NCI-H1048 (cell line): ENCODE measurements at places on chromosomes 4 and X.
A peak's percentile ranks its signal among the peaks of the same experiment; 100 is the strongest.

DNA sequence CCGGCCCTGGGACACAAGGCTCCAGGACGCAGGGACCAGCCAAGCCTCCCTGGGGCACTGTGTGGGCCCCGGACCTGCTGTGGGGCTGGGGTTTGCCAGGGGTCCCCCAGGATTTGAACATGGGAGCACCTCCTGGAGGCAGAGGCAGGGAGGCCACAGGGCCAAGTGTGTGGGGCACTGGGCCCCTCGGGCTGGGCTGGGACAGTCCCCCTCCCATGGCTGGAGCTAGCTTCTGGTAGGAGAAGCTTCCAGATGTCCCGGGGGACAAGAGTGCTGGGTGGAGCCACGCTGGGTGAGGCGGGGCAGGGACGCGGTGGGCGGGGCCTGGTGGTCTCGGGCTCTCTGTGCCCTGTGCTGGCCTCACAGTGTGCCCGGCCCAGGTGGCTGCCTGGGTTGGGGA lies 18.6 kb downstream of the FGFRL1 start:
- DNase-seq: no peak

DNA sequence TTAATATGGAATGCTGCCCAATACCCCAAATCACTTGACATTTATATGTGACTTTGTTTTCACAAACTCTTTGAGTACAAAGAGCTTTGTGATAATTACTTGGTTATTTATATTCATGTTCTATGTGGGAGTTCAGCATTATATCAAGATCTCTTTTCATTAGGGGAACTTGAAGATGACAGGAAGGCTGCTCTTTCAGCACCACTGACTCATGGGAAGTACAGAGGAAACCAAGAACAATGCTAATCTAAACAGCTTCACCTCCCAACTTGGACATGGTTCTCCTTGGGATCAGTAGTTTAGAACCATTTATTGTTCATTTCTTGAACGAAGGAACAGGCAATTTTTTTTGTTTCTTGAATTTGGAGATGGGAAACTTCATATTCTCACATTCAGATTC lies 184.0 kb upstream of the AFF2 start:
- no peak for DNase-seq

DNA sequence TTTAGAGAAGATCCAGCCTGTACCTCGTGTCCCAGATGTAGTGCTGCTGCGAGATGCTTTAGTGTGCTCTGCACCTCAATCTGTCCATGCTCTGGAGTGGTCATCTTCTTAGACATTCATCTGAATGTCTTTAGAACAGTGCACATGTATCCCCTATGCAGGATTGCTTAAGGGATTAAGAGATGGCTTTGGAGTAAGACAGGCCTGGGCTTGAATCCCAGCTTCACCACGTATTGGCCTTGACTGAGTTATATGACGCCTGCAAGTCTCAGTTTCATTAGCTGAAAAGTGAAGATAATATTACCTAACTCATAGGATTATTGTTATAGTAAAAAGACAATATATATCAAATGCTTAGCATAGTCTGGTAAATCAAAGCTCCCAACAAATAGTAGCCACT lies 98.3 kb downstream of the NFKB1 start:
- DNase-seq: no peak

DNA sequence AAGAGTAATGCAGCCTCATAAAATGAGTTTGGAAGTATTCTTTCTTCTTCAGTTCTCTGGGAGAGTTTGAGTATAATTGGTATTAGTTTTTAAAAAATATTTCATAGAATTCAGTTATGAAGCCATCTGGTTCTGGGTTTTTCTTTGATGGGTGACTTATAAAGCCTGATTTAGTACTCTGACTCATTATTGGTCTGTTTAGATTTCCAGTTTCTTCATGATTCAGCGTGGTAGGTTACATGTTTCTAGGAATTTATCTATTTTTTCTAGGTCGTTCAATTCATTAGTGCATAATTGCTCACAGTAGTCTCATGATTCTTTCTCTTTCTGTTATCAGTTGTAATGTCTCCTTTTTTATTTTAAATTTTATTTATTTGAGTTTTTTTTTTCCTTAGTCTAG lies 111.2 kb downstream of the CEP44 start:
- no peak for DNase-seq

- peak; percentile 60 for DNase-seq
These were observed 31.5 kb upstream of the NUP54 start for GRCh38 chr4:76179398-76180318.

DNA sequence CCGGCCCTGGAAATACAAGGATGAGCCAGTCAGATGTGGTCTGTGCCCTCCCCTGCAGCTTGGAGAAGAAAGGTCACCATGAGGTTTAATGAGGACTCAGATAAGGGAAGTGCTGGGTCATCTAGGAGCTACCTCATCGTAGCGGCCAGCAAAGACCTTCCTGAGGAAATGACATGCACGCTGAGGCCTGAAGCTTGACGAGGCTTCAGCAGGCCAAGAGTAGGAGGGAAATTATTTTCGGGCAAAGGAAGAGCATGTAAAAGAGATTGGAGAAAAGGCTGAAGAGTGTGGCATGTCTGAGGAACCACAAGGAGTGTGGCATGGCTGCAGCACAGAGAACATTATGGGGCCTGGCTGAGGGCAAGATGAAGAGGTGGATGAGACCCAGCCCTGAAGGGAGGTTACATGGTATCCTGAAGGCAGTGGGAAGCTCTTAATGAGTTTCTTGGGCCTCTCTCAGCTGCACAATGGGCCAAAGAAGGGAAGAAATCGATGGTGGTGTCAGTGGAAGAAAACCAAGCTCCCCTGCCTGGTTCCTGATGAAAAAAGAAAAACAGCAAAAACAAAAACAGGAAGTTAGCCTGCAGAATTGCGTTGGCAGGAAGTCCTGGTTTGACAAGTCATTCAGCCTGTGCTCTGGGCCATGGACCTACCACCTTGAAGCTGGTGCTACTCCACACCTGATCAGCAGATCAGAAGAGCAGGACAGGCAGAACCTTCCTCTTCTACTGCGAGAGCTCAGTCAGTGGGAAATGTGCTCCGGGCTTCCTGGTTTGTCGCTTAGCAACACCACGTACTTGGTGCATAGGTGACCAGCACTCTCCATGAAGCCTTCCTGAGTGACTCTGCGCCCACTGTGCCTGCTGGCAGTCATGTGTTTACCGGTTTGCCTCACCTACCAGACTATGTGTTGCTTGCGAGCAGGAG lies 134.5 kb upstream of the KLF3 start:
- DNase-seq: no peak

- no peak for DNase-seq
These were observed 20.0 kb downstream of the CHRNA9 start for GRCh38 chr4:40355131-40355530.

- no peak for DNase-seq
These were observed 2.7 kb downstream of the SLC38A5 start for GRCh38 chrX:48467281-48467761.

DNA sequence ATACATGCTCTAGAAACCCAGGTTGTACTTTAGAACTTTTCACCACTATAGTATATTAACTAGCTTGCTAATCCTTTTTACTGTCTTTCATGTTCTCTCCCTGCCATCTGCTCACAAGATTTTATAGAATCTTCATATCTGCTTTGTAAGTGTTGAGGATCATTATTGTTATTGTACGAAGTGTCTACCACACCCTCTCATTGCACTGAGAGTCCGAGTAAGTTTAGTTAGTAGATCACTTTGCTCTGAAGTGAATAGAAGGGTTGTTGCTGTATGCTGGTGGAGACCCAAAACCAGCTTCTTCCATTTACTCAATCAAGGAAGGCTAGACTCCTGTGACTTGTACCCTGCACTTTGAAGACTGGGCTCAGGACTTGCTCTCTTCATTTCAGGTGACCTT lies 17.1 kb downstream of the GAB1 start:
- DNase-seq: no peak

DNA sequence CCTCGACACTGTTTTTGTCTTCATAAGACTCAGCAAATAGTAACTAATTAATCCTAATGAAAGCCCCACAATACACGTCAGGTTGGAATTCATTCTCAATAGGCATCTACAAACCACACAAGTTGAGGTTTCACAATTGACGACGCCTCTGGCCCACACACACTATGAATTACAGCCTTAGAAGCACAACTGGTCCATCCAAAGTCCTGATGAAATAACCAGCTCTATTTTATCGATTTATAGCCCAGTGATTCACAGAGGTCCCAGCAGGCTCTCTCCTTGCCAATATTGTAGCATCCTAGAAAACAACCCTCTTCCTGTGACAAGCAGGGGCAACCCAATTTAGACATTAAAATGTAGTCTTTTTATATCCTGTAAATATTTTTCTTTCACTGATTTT lies 112.1 kb downstream of the NR3C2 start:
- DNase-seq: no peak

DNA sequence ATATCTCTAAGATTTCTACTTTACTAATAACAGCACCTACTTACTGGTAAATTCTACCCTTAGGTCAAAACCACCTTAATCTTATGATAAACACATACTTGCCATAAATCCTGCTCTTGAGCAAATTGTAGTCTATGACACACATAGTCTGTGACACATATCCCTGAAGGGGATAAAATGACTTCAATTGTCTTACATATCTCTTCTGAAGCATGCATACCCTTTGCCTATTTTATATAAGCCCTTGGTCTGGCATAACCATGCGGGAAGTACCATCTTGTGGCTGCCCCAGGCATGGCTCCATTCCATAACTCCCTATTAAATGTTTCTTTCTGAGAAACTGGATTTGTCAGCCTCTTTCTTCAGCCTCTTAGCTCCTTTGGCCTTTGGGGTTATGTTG lies 248.9 kb downstream of the SLC7A11 start:
- DNase-seq: no peak

DNA sequence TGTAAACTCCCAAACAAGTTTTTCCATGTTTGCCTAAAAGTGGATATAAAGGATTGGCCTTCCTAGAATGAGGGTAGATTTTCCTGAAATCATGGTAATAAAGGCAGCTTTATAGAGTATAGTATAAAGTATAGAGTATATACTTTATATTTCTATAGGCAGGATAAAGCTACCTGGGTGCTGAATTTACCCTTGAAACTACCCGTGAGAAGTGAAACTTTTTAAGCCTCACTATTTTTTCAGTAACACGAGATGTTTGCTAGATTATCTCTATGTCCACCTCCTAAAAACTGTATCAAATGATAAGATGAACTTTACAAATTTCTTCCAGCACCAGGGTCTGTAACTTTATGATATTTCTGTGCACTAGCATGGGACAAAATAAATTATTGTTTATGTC lies 340.0 kb upstream of the GALNTL6 start:
- no peak for DNase-seq

GRCh38 chrX:26138274-26138673 lies at the start of gene MAGEB18:
TSS of gene MAGEB18 (plus strand) at chrX:26138343. CDS start at chrX:26138986, 643 bp downstream.
- no peak for DNase-seq

DNA sequence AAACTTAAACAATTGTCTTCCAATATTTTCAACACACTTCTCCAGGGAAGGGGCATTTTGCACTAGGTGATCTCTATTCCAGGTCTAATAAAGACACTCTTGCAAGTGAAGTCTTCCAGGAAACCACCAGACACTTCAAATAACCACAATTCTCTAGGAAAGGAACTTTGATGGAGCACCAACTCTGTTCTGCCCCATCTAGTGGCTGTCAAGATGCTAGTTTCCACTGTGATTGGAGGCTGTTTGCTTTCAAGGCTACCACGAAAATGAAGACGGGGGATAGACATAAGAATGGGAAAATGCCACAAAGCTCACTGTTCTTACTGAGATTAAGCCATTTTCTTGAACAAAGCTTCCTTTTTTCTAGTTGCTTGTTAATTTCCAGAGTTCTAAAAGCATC lies 100.6 kb upstream of the F9 start:
- no peak for DNase-seq

DNA sequence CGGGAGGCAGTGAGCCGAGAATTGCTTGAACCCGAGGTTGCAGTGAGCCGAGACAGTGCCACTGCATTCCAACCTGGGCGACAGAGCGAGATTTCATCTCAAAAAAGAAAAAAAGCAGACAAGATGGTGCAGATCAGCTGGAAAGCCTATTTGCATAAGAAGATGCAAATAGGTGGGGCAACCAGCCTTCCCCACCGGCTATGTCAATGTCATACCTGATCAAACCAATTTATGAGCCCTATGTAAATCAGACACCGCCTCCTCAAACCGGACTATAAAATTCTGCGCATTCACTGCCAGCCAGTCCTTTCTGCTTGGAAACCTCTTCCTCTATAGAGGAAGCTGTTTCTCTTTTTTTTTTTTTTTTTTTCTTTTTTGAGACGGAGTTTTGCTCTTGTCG lies 64.5 kb upstream of the CHRNA9 start:
- peak; percentile 16 for DNase-seq

DNA sequence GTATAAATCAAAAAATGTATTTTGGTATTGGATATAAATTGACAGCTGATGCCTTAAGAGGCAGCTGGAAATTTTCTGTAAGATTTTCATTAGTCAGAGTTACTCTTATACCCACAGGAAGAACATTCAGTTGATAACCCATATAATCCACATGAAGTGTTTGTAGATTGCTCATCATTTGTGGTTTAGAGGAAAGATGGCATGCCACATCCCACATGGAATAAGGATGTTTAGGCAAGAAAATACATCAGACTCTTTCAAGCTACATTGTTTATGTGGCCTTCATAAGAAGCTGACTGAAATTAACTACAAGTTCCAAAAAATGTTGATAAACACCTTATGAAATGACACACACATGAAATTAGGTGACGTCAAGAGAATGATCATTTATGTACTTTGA lies 56.6 kb downstream of the AREG start:
- DNase-seq: no peak

DNA sequence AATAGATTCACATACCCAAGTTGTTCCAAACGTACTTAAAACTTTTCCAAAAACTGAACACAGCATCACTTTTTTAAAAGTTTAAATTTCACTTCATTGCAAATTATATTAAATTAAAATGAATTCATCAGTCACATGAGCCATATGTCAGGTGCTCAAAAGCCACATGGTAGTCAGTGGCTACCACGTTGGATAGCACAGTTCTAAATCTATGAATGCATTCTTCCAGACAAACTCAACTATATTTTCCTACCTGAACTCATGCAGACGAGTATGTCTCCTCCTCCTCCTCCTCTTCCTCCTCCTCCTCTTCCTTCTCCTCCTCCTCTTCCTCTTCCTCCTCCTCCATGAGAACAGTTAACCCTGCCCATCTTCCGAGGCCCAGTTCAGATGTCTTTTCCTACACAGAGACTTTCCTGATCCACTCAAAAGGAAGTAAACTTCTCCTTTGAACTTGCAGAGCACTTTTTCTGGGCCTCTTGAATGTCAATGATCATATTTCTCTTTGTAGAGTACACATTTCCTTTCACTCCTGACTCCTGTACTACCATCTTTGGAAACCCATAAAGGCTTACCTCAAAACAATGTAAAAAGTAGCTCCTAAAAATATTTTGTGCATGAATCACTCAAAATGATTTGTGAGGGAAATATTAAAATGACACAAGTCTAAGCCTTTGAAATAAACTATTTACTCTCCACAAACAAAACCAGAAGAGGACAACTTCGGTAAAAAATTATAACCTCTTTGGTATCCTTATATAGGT lies 172.6 kb downstream of the AMELX start:
- no peak for DNase-seq

GRCh38 chrX:34875204-34875603 lies 67.4 kb upstream of the FAM47B start:
- no peak for DNase-seq

- no peak for DNase-seq
These were observed 97.3 kb downstream of the COL25A1 start for GRCh38 chr4:109205186-109205585.

GRCh38 chr4:71229477-71230270 lies 109.1 kb upstream of the SLC4A4 start:
- no peak for DNase-seq

GRCh38 chrX:43121637-43122036 lies 343.7 kb upstream of the PPP1R2C start:
- no peak for DNase-seq

- DNase-seq: no peak
These were observed 82.2 kb downstream of the FNIP2 start for GRCh38 chr4:158850800-158851644.

- no peak for DNase-seq
These were observed 795 bp upstream of the SH3KBP1 start for GRCh38 chrX:19887911-19888879.
